ENCODE measurements at places on chromosomes 4 and X.

DNA sequence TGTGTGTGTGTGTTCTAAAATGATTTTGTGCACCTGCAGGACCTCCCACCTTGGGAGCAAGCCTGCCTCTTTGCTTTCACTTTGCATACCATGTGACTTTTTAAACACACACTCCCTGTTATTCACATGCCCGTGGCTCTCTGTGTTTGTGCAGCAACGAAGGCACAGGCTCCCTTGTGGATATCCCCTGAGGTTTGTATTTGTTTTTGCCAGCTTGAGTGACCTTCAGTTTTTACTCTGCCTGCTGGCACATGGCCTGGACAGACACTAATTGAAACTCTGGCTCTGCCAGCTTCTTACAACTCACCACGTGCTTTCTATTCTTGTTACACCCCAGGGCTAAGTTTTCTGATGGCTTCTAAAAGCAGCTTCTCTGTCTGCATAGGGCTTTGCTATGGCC lies 885.8 kb downstream of the SH3BGRL start:
- DNase-seq, result no peak

DNA sequence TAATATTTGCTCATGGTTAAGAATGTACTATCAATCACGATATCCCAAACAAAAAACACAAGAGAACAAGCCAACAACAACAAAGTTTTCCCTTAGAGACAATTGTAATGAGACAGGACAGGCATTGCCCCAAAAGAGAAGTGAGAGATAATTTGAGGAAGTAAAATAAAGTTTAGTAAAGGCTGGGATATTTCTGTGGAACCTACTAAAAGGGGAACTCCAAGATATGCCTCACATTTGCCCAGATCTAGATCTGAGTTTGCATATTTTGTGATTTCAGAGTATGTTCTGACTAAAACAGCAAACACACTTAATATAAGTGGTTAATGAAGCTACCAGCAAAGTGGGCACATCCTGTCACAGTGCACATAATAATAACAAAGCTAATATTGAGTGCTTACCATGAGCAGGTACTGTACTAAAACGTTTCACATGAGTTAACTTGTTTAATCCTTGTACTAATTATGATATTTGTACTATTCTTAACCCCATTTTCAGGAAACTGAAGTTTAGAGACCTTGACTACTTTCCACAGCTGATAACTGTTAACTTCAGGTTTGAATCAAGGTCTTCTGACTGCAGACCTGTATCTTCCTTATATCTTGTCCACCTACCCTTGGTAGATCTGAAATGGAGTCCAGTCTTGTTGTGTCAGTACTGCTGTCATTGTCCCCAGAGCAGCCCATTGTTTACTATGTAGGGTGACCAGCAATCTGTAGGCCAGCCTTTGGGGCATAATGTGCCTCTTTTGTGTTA lies 26.0 kb upstream of the BMP2K start:
- DNase-seq, result no peak

DNA sequence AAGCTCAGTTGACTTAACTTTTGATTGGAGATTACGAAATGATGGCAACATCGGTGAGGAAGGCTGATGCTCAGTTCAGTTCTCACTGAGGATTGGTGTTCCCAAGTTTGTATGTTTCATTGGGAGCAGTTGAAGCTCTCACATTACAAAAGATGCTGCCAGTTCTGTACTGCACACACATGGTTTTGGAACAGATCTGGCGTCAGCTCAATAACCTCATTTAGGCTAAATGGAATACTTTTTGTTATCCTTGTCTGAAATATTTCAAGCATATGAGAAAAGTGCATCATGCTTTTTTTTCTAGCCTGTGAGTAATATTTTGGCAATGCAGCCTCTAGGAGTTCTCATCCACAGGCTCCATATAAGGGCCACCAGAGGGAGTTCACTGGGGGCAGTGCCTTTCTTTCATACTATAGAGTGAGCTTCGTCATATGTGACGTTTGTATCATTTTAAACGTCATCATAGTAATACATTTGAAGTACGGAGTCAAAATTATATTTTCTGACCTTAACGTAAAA lies 4.1 kb downstream of the ENPEP start:
- DNase-seq, result no peak

GRCh38 chr4:123877551-123877950 lies 481.0 kb downstream of the SPRY1 start:
- no peak for DNase-seq

- no peak for DNase-seq
Observed at GRCh38 chr4:39390603-39391002, 16.1 kb upstream of the KLB start.

DNA sequence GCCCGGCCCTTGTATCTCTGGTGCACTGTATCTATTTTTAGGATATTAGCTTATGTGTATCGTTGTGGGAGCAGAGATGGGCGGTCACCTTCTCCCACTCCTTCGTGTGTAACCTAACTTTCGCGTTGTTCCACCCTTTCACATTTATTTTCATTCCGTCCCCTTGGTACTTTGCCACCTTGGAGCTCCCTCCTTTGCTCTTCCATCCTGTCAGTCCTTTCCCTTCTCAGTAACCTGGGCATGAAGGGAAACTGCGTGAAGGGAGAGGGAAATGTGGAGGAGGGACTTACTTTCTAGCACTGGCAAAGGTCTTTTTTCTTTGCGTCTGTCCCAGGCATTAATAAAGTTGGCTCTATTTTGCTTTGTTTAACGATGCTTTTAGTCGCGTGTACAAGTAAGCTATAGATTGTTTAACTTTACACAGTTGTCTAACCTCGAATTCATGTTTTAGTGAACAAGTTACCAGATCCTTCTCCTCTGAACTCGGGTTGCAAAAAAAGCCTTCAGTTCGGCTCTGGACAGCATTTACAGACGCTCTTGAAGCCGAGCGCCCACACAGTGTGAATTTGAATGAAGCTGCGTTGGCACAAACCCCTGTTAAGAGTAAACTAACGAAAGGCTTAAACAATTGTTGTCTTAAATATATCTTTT lies 3.9 kb downstream of the PCDH10 start:
- no peak for DNase-seq

GRCh38 chr4:11912886-11913285 lies 484.2 kb upstream of the HS3ST1 start:
- no peak for DNase-seq

GRCh38 chrX:133606990-133607389 lies 191.7 kb upstream of the GPC4 start:
- no peak for DNase-seq

DNA sequence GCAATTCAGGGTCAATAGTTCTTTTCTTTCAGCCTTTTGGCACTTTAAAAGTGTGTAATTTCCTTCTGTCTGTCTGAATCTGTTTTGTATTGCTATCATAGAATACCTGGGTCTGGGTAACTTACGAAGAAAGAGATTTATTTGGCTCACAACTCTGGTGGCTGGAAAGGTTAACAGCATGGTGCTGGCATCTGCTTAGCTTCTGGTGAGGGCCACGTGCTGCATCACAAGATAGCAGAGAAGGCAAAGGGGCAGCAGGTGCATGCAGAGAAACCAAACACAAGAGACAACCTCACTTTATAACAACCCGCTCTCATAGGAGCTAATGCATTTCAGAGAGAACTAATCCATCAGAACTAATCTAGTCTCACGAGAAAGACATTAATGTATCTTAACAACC lies 18.8 kb downstream of the RGN start:
- no peak for DNase-seq

GRCh38 chr4:170978990-170979389 lies 834.2 kb upstream of the GALNTL6 start:
- DNase-seq, result no peak

DNA sequence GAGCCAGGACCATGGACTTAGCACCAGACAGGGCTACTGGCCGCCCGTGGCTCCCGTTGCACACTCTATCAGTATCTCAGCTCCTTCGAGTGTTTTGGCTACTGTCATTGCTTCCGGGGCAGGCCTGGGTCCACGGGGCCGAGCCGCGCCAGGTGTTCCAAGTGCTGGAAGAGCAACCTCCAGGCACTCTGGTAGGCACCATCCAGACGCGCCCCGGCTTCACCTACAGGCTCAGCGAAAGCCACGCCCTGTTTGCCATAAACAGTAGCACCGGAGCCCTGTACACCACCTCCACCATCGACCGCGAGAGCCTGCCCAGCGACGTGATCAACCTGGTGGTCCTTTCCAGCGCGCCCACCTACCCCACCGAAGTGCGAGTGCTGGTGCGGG lies 1.6 kb downstream of the FAT4 start:
- DNase-seq, result no peak

DNA sequence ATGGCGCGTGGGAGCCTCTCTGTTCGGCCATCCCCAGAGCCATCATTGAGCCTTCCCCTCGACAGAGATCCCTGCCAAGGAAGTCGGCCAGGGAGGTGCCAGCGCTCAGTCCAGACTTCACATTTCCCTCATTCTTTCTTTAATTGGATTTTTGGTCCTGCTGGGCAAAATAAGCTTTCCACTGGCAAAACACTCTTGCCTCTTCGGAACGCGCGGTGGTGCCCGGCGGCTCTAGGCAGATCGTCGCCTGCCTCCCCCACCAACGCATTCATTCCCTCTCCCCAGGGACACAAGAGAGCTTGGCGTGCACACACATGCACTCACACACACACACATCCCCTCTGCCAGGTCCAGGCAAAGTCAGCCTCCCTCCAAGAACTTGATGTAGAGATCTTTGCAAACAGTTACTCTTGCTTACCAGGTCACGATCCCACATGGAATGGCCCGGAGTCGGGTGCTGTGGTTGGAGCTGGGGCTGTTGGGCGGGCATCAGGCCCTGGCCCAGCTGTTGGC lies 257.1 kb downstream of the BCOR start:
- no peak for DNase-seq

DNA sequence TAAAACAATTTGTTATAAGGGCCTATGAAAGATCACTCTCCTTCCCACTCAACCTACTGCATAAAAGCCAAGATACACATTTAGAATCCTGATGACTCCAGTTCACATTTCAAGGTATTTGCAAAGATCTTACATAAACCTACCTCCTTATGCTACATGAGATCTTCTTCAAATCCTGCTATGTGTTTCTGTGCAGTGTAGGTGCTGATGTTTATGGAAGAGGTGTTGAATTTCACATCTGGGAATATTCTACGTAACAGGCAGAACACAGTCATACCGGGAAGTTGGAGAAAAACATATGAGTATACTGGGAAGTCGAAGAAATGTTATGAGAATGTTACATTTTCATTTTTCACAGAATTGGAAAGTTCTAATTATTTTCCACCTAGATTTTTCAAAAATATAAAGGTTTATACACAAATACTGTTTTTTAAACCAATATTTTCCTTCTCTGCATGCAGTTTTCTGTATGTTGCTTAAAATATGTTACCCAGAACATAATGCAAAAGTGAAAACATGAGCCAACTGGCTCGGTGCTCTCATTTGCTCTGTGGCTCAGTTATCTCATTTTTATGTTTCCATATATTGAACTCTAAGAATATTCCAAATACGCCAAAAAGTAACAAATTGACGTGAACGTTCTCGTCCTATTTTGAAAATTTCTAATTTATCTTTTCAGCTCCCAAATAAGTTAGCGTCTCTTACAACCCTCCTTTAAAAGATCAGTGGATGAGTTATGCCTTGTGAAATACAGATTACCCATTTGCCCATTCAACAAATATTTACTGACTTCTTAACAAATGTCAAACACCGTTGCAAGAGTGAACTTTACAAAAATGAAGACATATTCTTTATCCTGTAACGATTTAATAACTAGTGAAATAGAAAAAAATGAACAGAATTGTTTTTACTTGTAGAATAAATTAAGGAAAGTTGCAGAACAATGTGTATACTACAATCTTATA lies 899.3 kb downstream of the STIM2 start:
- DNase-seq, result no peak

DNA sequence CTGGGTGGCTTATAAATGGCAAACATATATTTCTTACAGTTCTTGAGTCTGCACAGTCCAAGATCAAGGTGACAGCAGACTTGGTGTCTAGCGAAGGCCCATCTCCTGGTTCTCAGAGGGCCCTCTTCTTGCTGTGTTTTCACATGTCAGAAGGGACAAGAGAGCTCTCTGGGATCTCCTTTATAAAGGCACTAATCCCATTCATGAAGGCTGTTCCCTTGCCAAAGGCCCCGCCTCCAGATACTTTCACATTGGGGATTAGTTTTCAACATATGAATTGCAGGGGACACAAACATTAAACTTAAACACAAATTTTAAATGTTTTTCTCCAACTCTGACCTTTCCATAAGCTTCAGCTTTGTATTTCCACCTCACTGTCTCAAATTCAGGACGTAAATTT lies 1135.0 kb upstream of the TENM3 start:
- no peak for DNase-seq

DNA sequence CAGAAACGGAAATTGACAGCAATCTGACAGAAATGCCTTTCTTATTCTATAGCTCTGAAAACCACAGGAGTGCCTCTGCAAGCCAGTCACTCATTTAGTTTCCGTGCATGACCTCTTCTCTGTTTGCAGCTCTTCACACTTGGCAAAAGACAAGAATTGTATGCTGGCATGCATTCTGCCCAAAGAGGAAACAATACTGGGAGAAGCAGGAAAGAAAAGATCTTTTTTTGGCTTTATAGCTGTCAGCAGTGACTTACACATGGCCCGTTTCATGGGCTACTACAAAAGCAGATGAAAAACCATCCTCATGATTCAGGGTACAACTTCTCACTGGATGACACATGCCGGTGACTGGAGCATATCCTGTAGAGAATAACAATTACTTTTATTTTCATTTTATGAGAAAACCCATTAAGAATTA lies 249.4 kb downstream of the ADAMTS3 start:
- DNase-seq, result no peak
